ENCODE measurements at places on chromosomes 5 and 9. TPM values are rescaled to one million over a fixed set of nuclear protein-coding genes. Genes with fewer than 3 reads are reported as not detected.

Gene FBXL7
- total RNA-seq = 12.1 TPM

Gene PCDHB2
- total RNA-seq = 3.6 TPM

Gene RORB
- 6.5 TPM for total RNA-seq

Gene PLPPR1
- 0.29 TPM for total RNA-seq

Gene CSF1R
- total RNA-seq = 91.9 TPM

Gene ADRB2
- total RNA-seq = 3.4 TPM

Gene ARL10
- total RNA-seq = 6.6 TPM

Gene DMRT3
- not detected for total RNA-seq

Gene SEMA4D
- total RNA-seq = 66.2 TPM

Gene SPAAR
- 0.83 TPM for total RNA-seq

Gene PCDHB7
- total RNA-seq = 2.1 TPM

Gene SPINK13
- total RNA-seq = not detected

Gene FOXD4L6
- total RNA-seq = not detected

Gene MRPL50
- total RNA-seq = 12.1 TPM

Gene HMGXB3
- 29.6 TPM for total RNA-seq

Gene DOCK8
- total RNA-seq = 47.2 TPM

DNA sequence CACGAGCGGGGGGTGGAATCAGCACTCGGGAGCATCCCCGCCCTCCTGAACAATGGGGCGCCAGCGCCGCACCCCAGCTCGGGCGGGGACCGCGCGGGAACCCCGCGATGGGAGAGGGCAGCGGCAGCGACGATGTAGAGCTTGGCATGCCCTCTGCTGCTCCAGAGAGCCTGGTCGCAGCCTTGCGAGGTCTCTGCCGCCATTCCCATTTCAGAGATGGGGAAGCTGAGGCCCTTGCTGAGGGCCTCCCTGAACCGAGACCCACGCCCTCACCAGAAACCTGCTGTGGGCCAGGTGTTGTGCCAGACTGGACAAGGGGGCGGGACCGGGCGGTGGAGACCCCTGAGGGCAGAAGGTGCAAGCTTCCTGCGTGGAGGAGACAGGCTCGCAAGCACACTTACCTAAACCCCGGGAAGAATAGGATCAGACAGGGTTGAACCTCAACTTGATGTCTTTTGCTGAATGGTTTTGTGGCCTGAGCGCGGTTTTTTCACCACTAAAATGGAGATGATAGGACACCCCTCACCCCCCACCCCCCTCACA, 647 bp upstream of the MEGF9 start:
- no peak for DNase-seq

DNA sequence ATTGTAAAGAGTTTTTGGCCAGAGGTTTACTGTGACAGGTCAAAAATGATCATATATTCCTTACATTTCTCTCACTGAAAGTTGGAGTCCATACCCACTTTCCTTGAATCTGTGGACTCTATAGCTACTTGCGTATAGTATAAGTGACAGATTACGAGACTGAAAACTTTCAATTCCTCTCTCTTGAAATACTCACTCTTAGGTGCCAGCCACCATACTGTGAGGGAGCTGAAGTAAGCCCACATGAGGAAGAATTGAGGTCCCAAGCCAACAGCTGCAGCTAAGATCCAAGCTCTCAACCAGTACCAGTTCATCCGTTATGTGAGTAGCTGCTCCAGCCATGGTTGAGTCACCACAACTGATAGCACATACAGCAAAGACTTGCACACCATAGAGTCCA, 128.1 kb upstream of the FAM174A start:
- no peak for DNase-seq

DNA sequence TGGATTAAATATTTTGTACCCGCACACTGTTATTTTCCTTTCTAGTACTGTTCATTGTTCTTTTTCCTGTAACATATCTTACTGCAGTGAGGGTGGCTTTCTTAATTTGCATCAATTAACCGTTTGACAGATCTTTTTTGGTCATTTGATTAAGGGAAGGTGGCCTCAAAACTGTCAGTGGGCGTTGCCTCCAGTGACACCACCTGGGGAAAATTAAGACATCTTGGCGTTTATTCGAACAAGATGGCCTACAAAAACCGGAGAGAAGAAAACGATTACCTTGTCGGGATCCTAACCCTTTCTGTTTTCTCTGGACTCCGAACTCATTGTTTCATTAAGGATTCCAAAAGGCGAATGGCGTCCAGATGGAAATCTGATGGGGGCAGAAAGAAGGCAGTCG, 2.0 kb downstream of the BASP1 start:
- DNase-seq = no peak

- no peak for DNase-seq
These were observed 6.3 kb downstream of the SLIT3 start for GRCh38 chr5:169294621-169295020.

DNA sequence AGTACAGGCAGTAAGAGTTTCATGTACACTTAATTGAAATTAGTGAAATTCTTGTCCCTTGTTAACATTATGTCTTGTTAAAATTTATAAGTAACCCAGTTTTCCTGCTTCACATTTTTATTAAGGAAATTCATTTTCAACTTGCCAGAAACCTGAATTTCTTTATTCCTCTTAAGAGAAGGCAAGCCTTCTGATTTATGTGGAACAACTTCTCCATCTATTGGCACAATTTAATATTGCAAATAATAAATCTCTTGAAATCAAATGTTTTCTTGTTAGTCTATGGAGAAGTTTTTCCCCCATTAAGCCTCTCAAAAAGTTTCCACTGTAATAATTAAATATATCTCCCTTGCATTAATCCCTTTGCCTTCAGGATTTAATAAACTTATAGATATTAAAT, 33.8 kb upstream of the ACO1 start:
- no peak for DNase-seq

DNA sequence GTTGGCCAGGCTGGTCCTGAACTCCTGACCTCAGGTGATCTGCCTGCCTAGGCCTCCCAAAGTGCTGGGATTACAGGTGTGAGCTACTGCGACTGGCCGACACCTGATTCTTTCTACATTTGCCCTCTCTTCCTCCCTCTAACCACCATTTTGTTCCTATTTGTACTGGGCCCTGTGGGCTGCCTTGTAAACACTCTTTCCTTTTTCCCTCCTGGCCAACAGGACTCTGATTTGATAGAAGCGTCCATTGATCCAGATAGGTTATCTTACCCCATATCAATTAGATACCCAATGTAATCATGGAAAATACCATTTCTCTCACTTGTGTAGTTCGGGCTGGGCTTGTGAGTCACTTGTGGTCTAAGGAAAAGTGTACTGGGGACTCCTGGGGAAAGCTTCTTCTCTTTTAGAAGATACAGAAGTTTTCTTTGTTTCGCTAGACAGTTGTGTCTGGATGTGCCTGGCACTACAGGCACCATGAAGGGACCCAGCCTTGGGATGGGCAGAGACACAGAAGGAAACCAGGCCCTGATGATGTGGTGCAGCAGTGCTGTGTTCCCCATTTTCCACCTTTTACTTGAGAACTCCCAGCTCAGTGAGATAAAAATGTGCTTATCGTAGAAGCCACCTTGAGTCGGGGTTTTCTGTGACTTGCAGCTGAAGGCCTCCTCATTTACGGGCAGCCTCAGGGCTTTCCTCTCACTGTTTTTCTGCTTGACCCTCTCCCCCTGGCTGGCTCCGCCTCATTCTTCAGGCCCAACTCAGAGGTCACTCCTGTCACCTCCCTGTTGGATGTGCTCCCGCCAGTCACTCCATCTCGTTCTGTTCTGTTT, 32.8 kb upstream of the CPEB4 start:
- DNase-seq = no peak

DNA sequence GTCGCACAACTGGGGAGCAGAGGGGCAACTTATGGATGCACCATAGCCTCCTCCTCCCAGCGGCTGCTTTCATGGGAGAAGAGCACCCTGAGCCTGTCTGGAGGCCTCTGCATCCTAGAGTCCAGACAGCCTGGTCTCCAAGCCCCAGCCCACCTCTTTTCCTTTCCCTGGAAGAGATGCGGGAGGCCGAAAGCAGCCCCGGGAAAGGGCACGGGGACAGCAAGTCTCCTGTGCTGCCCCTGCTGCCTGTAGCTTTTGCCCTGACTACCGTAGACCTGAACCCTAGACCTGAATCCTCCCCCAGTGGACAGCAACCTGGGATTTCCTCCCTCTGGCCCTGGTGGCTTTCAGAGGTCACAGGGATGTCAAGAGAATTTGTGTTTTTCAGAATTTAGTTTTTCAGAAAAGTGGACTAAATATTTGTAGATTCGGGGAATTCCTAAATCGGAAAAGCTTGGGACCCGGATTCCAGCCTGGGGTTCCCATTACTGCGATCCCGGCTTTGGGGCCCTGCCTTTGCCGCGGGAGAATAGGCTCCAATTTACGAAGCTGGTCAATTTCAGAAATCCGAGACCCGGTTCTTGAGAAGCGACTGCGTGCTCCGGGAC, 4.3 kb upstream of the PITX1 start:
- no peak for DNase-seq

- no peak for DNase-seq
These were observed 68.3 kb downstream of the SHB start for GRCh38 chr9:38000735-38001134.

- DNase-seq = no peak
These were observed 16.7 kb downstream of the SLC25A25 start for GRCh38 chr9:128084746-128085145.

DNA sequence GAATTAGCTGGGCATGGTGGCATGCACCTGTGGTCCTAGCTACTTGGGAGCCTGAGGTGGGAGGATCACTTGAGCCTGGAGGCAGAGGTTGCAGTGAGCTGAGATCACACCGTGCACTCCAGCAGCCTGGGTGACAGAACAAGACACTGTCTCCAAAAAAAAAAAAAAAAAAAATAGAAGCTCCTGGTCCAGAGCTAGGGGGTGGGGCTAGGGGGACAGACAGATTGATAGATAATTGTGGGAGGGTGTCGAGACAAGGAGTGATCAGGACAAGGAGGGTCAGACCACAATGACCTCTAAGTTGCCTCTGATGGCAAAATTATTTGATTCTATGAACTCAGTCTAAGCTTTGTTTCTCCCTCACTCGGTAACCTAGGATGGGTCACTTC, 6.6 kb upstream of the PHF19 start:
- no peak for DNase-seq

DNA sequence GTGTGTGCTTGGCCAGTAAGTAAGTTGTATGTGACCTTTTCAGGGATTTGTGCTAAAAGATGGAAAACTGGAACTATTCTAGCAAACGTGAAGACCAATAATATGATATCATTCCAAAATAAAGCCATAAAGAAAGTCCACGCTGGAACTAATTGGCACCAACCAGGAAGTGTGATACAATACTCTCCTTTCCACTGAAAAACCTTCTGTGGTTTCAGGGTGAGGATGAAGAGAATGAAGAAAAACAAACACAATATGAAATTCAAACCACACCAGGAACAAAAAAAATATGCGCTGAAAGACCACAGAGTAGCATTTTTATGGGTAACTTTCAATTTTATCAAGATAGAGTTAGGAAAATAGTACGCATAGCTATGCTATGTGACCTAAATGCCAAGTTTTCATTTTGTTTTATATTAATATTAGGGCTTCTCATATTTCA, 105.8 kb downstream of the EFNA5 start:
- DNase-seq = no peak

DNA sequence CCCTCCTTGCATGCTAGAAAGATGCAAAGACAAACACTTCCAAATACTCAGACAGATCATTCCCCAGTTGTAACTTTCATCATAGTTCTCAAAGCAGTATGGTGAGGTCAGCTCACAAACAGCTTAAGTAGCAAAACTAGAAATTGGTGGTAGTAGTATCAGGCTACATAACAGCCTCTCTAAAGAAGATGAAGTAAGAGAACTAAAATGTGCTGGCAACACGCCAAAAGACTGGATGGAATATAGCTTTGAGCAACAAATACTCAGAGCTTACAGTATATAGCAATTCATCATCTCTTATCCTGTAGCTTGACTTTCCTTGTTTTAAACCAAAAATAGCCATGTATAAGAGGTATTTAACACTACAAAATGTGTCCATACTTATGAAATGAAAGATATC, 7.5 kb downstream of the PFDN1 start:
- peak; percentile 61 for DNase-seq

GRCh38 chr5:59116231-59116865, 533.5 kb downstream of the RAB3C start:
- DNase-seq = peak; percentile 21

DNA sequence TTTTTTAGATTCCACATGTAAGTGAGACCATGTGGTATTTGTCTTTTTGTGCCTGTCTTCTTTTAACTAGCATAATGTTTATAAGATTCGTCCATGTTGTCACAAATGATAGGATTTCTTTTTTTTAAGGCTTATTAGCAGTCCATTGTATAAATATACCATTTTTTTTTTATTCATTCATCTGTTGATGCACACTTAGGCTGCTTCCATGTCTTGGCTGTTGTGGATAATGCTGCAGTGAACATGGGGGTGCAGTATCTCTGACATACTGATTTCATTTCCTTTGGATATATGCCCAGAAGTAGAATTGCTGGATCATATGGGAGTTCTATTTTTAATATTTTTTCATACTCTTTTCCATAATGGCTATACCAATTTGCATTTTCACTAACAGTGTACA, 48.7 kb downstream of the KIAA1958 start:
- DNase-seq = no peak

DNA sequence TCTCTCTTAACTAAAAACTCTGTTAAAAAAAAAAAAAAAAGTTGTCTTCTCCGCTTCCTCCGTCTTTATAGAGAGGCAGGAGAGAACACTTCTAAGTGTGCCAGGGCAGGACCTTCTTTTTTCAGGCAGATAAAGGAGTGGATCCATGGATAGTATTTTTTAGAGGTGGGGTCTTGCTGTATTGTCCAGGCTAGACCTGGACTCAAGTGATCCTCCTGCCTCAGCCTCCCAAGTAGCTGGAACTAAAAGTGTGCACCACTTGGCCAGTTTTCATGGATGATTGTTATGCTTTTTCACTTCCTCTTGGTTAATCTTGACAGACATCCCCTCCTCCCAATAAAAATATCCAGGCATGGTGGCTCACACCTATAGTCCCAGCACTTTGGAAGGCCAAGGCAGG, 20.0 kb upstream of the GNE start:
- no peak for DNase-seq

DNA sequence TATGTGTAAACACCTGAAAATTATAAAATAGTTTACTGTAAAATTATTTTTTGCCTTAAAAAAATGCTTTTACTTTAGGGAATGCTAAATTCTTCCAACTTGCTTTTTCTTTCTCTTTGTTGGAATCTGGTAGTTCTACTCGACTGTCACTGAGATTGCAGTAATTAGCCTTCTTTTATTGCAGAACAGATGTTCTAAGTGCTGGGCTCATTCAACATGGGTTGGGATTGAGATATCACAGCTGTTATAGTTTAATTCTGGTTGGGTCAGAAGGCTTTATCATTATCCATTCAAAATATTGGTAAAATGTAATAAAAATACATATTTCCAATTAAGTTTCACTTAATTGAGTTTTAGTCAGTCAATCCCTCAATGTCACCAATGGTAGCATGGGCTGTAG, 686.7 kb downstream of the CDH18 start:
- no peak for DNase-seq

GRCh38 chr5:62896121-62896893, 317.7 kb downstream of the LRRC70 start:
- DNase-seq = no peak

GRCh38 chr9:36961051-36961450, 73.0 kb downstream of the PAX5 start:
- DNase-seq = no peak

- no peak for DNase-seq
These were observed 10.3 kb upstream of the STX17 start for GRCh38 chr9:99896119-99896518.

GRCh38 chr9:78756813-78757510, 460.0 kb downstream of the PSAT1 start:
- no peak for DNase-seq
